ENCODE measurements at places on chromosomes 1 and 21. TPM values are rescaled to one million over a fixed set of nuclear protein-coding genes. Genes with fewer than 3 reads are reported as not detected.

DNA sequence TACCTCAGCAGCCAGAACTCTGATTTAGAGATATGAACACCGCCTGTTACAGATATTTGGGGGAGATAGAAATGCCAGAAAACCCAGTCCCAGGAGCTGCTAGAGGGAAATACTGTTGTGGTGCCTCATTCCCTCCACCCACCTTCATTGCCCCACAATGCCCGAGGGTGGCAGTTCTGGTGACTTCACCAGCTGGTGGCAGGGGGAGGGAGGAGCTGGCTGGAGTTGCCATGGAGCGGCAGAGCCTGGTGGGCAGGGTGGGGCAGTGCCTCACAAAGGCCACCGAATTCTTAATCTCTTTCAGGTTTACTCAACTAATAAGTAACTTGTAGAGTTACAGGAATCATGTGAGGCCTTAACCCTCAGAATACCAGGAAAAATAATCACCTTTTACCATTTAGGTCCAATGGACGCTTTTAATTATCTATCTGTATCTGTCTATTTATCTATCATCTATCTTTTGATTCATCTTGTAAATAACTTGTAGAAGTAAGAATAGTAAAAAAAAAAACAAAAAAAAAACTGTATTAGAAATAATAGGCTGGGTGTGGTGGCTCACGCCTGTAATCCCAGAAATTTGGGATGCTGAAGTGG is 11.7 kb upstream of the S100A11 start:
- peak; percentile 61 for DNase-seq

DNA sequence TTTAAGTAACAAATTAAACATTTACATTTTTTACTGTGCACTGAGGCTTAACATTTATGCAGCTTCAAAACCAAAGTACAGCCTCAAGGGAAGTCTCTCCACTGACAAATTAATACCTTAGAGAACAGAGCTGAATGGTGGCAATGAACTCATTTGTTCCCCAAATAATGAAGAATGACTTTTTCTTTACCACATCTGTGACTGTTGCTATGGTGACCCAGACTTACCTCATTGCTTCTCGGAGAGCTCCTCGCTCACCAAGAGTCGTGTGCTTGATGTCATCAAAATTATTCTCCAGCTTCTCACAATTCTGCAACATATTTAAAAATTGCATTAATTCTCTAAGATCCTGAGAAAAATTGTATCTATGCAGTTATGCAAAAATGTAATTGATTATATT is 92.9 kb downstream of the DPYD start:
- DNase-seq = no peak

DNA sequence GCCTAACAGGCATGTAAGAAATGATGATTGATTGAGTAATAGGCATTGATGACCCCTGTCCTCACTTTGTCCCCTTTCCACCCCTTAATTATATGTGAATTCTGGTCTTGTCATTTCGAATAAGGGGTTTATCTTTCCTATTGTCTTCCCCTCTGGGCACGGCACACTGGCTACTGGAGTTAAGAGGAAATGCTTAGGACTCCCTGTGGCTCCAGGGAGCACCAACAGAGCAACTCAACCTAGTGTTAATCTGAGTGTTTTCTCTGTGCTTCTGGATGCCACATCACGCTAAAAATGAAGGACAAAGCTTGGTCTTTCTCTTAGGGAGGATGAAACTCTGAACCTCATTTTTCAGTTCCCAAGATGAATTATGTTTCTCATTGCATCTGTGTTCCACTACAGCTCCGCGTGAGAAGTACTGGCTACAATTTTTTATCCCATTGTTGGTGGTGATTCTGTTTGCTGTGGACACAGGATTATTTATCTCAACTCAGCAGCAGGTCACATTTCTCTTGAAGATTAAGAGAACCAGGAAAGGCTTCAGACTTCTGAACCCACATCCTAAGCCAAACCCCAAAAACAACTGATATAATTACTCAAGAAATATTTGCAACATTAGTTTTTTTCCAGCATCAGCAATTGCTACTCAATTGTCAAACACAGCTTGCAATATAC is 5.3 kb downstream of the FCER1A start:
- no peak for DNase-seq

DNA sequence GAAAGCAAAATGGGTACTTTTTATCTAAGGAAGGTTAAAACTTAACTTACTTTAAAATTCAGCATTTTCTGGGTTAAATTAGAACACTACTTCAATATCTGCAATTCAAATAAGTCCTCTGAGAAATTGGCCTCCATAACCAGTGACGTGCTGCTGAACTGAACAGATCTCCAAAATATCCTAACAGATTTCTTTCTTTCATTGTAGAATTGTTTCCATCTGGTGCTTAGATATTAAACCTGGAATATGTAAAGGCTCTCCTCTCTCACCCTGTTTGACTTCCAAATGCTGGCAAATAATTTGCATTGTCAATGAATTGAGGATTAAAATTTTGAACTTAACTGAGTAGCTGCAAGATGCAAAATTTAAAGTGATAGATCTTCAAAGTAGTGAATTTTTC is 316.9 kb upstream of the CXADR start:
- DNase-seq = no peak

DNA sequence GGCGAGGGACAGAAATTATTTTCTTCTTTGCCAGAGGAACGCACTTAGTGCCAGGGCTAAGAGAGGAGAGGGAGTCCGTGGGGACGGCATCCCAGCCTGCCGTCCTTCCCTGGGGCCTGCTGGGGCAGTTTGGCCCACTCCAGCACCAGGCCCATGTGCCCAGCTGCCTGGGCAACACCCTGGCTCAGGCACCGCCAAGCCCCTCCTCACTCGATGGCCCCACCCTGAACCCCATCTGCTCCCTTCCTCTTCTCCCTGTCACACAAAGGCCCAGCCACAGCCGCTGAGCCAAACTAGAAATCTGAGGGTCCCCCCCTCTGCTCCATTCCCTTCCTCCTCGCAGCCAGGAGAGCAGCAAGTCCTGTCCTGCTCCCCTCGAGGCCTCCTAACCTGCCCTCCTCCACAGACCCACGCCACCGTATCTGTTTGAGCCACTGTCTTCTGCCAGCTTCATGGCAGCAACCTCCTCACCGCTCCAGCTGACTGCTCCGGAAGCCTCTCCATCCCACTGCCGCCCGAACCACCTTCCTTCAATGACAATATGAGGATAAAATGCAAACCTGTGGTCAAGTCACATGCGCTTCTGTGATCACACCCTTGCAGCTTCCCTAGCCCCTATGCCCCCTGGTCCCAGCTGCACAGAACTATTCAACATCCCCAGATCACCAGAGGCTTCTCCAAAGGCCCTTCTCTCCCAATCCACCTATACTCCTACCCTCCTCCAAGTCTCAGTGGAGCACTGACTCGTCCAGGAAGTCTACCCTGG is 8.4 kb upstream of the TNNI1 start:
- no peak for DNase-seq

- DNase-seq = no peak
Measured at GRCh38 chr1:5690291-5690690, 301.9 kb downstream of the NPHP4 start.

DNA sequence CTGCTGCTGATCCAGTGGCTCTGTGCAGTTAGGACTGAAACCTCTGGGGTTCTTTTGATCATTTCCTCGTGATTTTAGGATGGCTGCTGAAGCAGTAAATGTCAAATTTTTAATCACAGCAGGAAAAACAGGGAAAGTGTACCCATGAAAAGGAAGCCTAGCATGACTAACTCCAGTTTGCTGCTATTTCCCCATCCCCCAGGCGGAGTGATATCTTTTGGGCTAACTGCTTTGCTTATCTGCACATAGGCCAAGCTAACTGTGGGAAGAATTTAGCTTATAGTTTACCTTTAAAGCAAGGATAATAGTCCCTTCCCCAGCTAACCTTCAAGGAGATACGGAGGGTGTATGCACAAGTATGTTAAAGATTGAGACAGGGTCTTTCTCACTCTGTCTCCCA is 149.8 kb upstream of the TNR start:
- DNase-seq = no peak

- DNase-seq = no peak
Measured at GRCh38 chr1:51863384-51863783, 15.1 kb downstream of the NRDC start.

DNA sequence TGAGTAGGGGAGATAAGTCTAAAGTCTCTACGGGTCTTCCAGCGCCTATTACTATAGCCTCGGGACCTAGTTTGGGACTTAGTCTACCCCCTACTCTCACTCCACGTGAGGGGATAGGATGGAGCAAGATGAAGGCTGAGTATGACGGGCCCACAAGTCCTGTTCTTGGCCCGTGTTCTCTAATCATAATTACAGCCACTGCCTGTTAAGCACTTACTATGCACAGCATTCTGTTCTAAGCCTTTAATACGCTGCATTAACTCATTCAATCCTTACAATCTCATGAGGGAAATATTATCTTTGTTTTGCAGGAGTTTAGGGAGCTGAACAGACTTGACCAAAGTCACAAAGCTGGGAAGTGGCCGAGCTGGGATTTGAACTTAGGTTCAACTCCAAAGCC is 23.9 kb upstream of the EPB41 start:
- DNase-seq = no peak

DNA sequence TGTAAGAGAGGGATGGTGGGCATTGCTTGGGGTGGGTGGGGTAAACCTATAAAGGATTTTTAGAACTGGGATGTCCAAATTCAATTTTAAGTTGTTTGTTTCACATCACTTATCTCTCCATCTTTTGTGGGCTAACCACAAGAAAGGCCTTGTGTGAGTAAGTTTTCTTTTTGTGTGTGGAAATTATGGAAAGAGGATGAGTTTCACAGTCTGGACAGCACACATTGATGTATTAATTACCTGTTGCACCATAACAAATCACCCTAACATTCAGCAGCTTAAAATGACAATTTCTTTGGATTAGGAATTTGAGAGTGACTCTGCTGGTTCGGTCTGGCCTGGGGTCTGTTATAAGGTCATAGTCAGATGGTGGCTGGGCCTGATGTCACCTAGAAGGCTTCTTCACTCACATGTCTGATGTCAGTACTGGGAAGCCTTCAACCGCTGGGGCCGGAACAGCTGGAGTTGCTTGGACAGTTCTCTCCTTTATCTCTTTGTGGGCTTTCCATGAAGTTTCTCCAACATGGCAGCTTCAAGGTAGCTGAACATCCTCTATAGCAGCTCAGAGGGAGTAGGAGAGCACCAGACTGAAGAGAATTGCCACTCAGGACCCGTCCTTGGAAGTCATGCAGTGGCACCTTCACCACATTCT is 2.0 kb upstream of the COL9A2 start:
- no peak for DNase-seq

DNA sequence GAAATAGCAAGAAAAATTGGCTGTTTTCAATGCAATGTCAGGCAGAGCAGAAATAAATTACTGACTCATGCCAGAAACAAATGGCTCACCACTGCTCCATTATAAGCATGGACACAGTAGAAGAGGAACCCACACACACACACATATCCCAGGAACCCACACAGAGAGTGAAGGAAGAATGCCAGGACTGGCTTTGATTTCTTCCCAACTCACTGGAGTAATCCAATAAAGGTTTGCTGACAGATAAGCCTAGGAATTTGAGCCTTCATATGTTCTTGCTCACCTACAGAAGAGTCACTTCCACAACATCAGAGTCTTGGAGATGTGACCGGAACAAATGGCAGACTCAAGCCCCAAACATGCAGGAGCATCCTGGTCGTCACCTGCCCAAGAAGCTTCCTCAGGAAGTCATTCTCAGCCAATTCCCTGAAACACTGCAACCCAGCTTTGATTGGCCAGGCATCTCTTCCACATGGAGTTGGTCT is 2.2 kb downstream of the SH3BP5L start:
- no peak for DNase-seq

GRCh38 chr1:38926091-38926490 is 15.5 kb downstream of the RHBDL2 start:
- DNase-seq = no peak

DNA sequence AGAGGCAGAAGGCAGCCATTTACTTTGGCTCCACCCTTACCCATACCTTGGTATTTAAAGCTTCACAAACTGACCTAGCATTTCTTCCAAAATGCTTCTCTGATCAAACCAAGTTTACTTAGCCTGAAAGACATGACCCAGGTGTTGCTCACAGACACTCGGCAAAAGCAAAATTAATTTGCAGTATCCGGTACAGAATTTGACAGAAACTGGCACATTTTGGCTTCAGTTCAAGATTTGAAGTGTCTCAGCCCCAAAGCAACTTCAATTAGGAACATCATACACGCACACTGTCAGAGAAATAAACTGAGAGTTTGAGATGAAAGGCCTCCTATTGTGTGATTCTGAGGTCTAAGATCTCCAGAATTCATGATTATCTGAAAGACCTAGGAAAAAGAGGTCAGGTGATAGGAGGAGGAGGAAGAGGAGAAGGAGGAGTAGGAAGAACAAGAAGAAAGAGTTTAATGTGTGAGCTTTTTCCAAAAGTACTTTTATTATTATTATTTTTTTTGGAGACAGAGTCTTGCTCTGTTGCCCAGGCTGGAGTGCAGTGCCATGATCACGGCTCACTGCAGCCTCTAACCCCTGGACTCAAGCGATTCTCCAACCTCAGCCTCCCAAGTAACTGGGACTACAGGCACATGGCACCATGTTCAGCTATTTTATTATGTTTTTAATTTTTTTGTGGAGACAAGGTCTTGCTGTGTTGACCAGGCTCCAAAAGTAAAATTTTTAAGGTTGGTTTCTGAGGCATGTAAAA is 143.6 kb downstream of the SLC45A1 start:
- DNase-seq = no peak

- DNase-seq = no peak
Measured at GRCh38 chr1:33146003-33146402, 35.8 kb downstream of the TRIM62 start.

CFHR1 gene
- 0.42 TPM for polyA plus RNA-seq

KLF17 gene
- 0.05 TPM for polyA plus RNA-seq

GPR137B gene
- 43.4 TPM for polyA plus RNA-seq

VWA5B1 gene
- polyA plus RNA-seq = 2.5 TPM

RSPH1 gene
- 14.4 TPM for polyA plus RNA-seq
